ENCODE measurements at places on chromosomes 5 and 9.

DNA sequence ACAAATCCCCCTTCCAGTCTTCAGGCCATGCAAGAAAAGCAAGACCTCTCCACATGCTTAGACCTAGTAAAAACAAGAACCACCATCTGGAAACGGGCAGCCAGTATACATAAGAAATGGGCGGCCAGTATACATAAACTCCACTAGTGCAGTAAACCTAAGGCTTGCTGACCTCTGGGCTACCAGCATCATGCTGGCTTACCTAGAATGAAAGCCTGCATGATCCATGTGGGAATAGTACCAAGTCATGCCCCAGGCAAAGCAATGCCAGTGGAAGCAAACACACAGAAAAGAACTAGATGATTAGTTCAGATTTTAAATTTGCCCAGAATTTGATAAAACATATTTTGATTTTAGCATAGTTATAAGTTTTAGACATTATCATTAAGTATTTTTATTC is 1346.4 kb downstream of the EFNA5 start:
- DNase-seq, result no peak

DNA sequence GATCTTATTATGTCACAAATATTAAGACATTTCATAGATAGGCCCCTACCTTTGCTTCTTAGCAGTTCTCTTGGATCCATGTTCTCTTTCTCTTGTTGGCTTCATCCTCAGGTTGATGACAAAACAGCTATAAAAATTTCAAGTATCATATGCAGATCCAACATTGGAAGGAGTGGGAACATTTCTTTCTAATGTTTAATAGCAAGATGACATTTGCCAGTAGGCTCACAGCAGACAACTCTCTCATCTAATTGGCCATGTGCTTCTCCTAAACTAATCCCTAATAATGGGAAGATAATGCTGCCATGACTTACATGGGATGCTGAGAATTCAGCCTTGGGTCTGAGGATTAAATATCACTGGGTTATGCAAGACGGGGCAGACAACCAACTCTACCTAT is 485.5 kb upstream of the SEMA6A start:
- no peak for DNase-seq

- DNase-seq, result no peak
Measured at GRCh38 chr9:109868207-109868606, 88.2 kb downstream of the PALM2AKAP2 start.

- DNase-seq, result no peak
Measured at GRCh38 chr9:130940027-130940549, 1.0 kb upstream of the FIBCD1 start.

DNA sequence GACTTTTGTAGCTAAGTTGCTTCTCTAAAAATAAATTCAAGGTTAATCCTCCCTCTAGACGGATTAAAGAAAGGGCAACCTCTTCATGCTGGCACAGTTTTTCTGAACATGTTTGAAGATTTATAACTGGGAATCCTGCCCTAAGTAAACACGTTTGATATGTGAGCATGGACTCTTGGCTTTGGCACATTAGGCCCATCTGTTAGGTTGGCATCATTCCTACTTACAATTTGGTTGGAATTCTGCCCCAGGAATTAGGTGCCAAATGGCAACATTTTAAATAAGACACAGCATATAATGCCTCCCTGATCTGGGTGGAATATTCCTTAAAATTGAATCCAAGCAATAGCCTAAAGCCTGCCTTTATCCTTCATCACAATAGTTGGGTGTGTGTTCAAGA is 372.3 kb upstream of the CDH18 start:
- DNase-seq, result no peak

GRCh38 chr5:137688210-137688840 is 47.6 kb downstream of the KLHL3 start:
- no peak for DNase-seq

Measured in NCI-H510A treated with DMSO at 0.1 percent for 48 hours (cell line).